Dermis microvascular lymphatic vessel endothelial cell (primary cell): ENCODE measurements at places on chromosomes 3 and 15.

DNA sequence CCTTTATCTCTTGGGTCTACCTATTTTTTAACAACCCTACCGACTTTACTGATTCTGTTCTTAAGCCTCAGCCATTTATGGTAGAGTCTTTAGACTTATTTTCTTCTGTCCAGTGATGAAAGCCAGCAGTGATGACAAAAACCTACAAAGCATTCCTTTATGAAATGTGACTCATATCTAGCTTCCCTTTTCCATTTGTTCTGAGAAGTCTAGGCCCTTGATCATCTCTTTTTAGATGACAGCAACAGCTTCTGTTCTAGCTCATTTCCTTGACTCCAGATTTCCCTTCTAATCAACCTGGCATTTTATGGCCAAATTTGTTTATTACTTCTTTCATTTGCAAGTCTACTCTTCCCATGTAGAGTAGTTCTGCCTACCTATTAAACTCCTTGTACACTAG lies 36.1 kb downstream of the CFAP44 start:
- peak; percentile 27 for DNase-seq

- DNase-seq, result no peak
These were observed 19.4 kb downstream of the RBP1 start for GRCh38 chr3:139519998-139520737.

GRCh38 chr3:105518203-105518602 lies 151.5 kb downstream of the ALCAM start:
- DNase-seq, result no peak

- DNase-seq, result no peak
These were observed 29.5 kb upstream of the TMEM115 start for GRCh38 chr3:50388720-50389413.

GRCh38 chr3:3031326-3031725 lies 78.8 kb downstream of the IL5RA start:
- DNase-seq, result no peak
